ENCODE measurements at places on chromosomes 3 and 15.

GRCh38 chr3:178260887-178261565 is 275.2 kb upstream of the KCNMB2 start:
- DNase-seq = no peak

GRCh38 chr3:158127250-158128219 is 17.6 kb downstream of the RSRC1 start:
- DNase-seq = peak; percentile 49

DNA sequence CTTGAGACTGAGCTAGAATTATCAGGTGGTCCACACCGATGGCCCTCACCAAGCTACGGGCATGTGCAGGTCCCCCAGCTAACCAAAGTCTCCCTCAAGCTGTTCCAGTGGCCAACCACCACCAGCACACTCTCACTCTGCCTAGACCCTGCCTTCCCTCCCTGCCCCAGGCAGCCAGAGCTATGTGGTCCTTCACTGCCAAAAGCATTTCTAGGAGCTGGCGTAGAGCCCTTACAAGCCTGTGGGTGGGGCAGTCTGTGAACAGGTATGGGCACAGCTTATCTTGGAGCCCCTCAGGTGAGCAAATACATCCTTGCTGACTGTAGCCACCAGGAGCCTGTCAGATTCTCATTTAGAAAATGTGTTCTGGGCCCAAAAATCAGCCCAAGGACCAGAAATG is 159.8 kb upstream of the PPP2R3A start:
- no peak for DNase-seq

DNA sequence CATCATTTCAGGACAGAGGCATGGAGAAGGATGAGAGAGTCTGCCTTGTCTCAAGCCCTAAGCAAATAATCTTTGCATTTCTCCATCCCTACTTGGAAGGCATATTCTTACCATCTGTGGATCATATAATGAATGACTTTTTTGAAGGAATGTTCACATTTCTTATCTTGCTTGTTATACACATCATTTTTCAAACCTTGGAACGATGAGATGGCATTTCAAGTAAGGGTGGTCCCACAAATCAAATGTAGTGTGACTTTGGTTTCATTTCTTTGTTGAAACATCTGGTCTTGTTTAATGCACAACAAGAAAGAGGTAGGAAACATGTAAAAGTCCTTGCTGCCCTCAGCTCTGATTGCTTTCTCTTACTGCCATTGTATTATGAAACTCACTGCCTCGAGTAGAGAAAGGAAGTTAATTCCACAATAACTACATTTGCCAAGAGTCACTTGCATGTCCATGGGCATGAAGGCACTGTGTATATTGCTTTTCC is 32.1 kb downstream of the RBMS3 start:
- no peak for DNase-seq

DNA sequence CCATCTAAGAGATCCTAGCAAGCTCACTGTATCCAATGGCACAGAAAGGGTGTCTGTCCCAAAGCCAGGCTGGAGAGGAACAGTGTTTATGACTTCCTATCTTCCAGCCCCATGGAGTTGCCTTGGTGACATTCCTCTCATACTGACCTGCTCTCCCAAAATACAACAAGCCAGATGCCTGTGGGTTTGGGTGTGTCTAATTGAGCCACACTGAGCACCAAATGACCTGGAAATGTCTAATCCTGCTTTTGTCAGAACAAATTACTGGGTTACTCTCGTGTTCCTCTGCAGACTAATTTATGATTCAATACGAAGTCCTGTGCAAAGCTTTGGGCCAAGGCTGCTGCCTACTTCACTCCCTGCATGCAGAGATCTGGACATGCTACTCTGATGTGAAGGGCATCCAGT is 98.1 kb upstream of the STRIT1 start:
- peak; percentile 87 for DNase-seq

- no peak for DNase-seq
Measured at GRCh38 chr3:56787258-56787775, 14.4 kb downstream of the ARHGEF3 start.

DNA sequence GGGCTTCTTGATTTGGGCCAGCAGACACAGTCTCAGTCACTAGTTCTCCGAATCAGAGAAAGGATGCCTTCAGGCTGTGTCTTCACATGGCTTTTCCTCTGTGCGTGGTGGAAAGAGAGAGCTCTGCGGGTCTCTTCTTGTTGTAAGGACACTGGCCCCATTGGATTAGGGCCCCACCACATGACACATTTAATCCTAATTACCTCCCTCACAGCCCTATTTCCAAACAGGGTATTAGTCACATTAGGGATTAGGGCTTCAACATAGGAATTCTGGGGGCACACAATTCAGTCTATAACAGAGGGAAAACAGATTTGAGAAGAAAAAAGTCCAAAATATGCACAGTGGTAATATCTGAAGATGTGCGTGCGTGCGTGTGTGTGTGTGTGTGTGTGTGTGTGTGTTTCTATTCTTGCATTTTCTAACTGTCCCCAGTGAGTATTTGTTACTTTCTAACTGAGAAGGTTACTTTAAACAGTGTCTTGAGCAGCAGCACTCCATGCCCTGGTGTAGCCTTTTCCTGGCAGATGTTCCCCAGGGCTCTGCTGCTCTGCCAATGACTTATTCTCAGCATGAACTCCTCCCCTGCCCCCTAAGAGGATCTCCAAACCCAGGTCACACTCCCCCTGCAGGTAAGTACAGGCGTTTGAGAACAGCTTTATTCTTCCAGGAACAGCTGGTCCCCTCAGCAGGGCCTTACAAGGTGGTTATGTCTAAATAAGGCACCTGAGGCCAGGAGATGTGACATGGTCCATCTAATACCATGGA is 72.9 kb downstream of the RPL39L start:
- peak; percentile 45 for DNase-seq

DNA sequence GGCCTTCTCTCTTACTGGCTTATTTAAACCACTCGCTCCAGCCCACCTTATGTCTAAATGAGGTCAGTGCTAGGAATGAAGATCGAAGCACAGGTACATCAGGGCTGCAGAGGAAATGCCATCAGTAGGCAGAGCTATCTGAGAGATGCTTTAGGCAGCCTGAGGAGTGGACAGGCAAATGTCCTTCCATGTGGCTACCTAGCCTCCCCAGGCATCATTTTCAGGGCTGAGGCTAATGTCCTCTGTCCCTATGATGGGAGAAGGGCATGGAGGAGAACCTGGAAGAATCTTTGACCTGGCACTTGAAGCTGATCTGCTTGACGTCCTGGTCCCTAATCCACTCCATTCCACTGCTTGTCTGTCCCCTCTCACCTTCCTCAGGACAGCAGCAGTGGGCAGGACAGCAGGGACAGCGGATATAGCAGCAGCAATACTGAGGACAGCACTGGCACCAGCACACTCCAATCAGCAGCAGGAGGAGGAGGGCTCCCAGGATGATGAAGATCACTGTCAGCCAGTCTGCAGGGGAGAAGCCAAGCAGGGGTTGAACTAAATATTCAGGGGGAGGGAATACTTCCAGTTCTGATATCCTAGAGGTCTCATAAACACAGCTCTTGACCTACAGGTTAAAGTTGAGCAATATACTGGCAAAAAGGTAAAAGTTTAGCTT is 21.0 kb downstream of the ILDR1 start:
- no peak for DNase-seq

DNA sequence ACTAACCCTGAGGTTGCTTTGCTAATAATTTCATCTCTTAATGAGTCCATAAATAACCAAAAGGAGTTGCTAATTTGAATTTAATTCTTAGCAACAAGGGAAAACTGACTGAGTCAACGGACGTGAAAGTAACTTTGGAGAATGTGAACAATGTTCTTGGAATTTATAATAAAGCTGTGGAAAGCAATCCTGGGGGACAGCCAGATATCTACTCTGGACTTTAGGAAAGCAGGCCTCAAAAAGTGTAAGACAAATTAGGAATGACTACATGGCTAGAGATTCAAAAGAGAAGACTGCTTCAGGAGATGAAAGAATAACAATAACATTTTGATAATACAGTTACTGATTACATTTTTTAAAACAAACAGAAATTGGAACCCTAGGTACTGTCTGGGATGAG is 318.4 kb upstream of the COL8A1 start:
- peak; percentile 89 for DNase-seq

- no peak for DNase-seq
Measured at GRCh38 chr3:119013951-119014350, 20.7 kb downstream of the IGSF11 start.

DNA sequence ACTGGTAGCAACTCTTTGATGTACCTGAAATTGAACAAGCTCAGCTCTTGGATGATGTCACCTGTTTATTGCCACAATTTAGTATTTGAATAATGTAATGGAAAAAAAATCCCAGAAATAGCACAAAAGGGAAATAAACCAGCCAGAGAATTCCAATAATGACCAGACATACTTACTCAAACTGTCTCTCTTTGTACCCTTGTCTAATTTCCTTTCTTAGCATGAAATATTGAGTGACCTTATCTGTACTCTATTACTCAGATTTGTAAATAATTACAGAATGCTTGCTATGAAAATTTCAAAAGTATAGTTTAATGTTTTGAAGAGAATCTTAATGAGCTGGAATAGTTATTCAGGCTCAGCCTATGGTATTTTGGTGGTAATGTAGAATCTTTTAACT is 555.4 kb upstream of the SGO1 start:
- no peak for DNase-seq

- no peak for DNase-seq
Measured at GRCh38 chr3:47859956-47860605, 57.1 kb downstream of the DHX30 start.
